ENCODE measurements at places on chromosomes 6 and 20. TPM values are rescaled to one million over a fixed set of nuclear protein-coding genes. Genes with fewer than 3 reads are reported as not detected.

ESR1 gene
- total RNA-seq, result 0.95 TPM

SIRPD gene
- total RNA-seq, result not detected

DNA sequence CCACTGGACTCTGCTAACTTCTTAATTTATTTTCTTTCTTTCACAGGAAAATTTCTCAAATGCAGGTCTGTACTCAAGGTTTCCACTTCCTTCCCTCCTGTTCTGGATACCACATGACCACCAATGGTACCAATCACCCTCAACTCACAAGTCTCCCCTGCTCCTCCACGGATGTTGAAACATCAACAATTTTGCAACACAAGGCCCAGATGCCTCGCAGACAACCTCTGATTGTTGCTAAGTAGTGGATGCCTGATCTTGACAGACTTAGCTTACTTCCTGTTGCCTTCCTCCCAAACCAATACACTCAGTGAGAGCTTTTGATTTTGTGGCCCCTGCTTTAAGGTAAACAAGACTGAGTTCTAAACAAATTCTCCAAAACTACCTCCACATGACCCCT, 146.6 kb downstream of the FRK start:
- H3K36me3 ChIP-seq, result no peaks in the 10 kb centered on the region
- no peak overlapping the region for H3K27ac ChIP-seq
- no peaks in the 10 kb centered on the region for H3K27me3 ChIP-seq

DNA sequence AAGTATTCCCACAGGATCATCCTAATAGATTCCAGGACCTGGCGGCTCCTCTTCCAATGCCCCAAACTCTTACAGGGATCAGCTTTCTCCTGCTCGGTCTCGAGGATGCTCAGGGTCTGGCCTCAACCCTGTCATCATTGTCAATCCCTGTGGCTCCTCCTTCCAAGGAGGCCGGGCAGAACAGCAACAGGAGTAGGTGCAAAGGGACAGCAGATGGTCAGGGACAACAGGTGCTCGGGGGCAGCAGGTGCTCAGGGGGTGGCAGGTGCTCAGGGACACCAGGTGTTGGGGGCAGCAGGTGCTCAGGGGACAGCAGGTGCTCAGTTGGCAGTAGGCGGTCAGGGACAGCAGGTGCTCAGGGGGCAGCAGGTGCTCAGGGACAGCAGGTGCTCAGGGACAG, 84.8 kb downstream of the TTLL2 start:
- H3K4me1 ChIP-seq, result no peaks in the 10 kb centered on the region
- H3K4me3 ChIP-seq, result no peak overlapping the region
- DNase-seq, result no peak
- H3K36me3 ChIP-seq, result no peaks in the 10 kb centered on the region
- no peak overlapping the region for H3K27ac ChIP-seq

- no peaks in the 10 kb centered on the region for H3K27me3 ChIP-seq
- no peak overlapping the region for H3K27ac ChIP-seq
- DNase-seq, result no peak
- no peaks in the 10 kb centered on the region for H3K36me3 ChIP-seq
- H3K4me3 ChIP-seq, result no peak overlapping the region
Observed at GRCh38 chr6:91094806-91095475, 508.1 kb upstream of the MAP3K7 start.

DNA sequence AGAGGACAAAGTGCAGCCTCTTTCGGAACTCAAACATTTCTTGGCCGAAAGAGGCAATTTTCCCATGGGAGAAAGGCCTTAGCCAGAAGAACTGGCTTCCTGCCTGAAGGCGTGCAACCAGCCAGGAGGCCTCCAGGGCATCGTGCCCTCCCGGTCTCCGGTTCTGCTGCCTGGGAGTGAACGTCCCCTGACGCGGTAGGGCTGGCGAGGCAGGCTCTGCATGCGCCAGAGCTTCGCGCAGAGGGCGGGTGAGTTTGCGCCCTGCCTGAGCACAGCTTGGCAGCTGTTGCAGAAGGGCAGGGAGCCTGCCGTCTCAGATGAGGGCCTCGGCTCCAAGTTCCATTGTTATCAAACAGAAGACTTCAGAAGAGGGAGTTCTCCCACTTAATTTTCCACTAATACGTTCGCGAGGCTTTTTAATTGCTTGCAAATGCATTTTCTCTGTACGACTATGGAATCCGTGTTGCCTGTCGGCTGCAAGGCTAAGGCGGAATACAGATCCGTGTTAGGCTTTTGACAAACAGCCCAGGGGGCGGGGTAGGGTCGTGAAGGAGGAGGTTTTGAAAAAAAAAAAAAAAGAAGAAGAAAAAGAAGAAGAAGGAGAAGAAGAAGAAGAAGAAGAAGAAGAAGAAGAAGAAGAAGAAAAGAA, 5.5 kb upstream of the TFAP2D start:
- H3K27ac ChIP-seq, result no peak overlapping the region
- no peaks in the 10 kb centered on the region for H3K36me3 ChIP-seq

DNA sequence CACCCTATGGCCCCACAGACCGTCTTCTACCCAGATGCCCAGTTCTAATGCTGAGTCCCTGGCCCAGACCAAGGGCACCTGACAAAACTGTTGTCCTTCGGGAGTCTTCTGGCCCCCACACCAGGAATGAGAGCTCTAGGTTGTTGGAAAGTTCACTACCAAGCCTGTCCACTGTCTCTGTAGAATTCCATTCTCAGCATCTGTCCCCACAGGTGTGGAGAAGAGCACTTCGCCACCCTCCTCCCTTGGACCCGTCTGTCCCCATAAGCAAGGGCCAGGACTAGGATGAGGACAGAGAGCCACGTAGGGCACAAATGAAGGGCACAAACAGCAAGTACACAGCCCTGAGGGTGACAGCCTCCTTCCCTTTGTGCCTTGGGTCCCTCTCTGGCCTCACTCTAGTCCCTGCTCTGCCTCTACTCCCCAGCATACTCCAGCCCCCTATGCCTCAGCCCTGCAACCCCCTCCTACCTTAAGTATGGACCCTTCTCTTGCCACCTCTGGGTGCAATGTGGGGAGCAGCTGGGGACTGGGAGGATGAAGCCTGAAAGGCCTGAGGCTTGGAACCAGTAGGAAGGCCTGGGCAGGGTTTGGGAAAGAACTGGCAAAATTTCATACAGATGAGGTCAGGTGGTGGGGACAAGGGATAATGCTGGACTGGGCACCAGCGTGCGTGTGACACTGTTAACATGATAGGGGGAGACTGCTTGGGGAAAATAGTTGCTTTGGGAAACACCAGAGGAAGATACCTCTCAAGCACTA, 4.3 kb downstream of the LZTS3 start:
- H3K27ac ChIP-seq, result no peak overlapping the region
- peaks cover 39% of the 10 kb centered on the region for H3K4me1 ChIP-seq
- no peak overlapping the region for H3K4me3 ChIP-seq
- peaks cover 49% of the 10 kb centered on the region for H3K27me3 ChIP-seq
- no peaks in the 10 kb centered on the region for H3K36me3 ChIP-seq
- no peak for DNase-seq

CST4 gene
- not detected for total RNA-seq

- H3K4me1 ChIP-seq, result no peaks in the 10 kb centered on the region
- no peak overlapping the region for H3K27ac ChIP-seq
- no peak for DNase-seq
- H3K27me3 ChIP-seq, result no peaks in the 10 kb centered on the region
- no peak overlapping the region for H3K4me3 ChIP-seq
- H3K36me3 ChIP-seq, result no peaks in the 10 kb centered on the region
Observed at GRCh38 chr6:72151742-72152141, 265.4 kb downstream of the RIMS1 start.

- no peak for DNase-seq
- no peaks in the 10 kb centered on the region for H3K27me3 ChIP-seq
- no peak overlapping the region for H3K27ac ChIP-seq
- no peak overlapping the region for H3K4me3 ChIP-seq
Observed at GRCh38 chr6:11714798-11715285, 63.8 kb downstream of the ADTRP start.

- H3K27ac ChIP-seq, result no peak overlapping the region
- no peaks in the 10 kb centered on the region for H3K4me1 ChIP-seq
- H3K4me3 ChIP-seq, result no peak overlapping the region
- no peak for DNase-seq
Observed at GRCh38 chr6:152685819-152686218, 11.9 kb upstream of the MYCT1 start.

- H3K4me3 ChIP-seq, result no peak overlapping the region
- no peak for DNase-seq
- H3K4me1 ChIP-seq, result no peaks in the 10 kb centered on the region
Observed at GRCh38 chr6:30657454-30657853, 10.5 kb downstream of the C6orf136 start.

RAD21L1 gene
- not detected for total RNA-seq

DNA sequence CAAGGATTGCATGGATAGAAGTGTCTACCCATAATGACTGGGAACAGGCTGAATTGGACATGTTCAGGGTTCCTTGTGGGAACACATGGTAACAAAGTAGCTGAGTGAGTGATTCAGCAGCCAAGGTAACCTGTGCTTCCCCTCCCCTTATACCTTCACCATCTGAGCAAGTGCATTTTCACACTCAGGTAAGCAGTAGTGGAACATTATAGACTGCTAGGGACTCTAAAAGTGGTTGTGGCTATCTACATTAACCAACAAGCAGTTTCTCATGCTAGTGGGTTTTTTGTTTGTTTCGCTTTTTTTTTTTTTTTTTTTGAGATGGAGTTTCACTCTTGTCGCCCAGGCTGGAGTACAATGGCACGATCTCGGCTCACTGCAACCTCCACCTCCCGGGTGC, 41.4 kb downstream of the KIZ start:
- no peak for DNase-seq
- no peaks in the 10 kb centered on the region for H3K27me3 ChIP-seq
- H3K4me1 ChIP-seq, result peaks cover 10% of the 10 kb centered on the region
- no peaks in the 10 kb centered on the region for H3K36me3 ChIP-seq

DNA sequence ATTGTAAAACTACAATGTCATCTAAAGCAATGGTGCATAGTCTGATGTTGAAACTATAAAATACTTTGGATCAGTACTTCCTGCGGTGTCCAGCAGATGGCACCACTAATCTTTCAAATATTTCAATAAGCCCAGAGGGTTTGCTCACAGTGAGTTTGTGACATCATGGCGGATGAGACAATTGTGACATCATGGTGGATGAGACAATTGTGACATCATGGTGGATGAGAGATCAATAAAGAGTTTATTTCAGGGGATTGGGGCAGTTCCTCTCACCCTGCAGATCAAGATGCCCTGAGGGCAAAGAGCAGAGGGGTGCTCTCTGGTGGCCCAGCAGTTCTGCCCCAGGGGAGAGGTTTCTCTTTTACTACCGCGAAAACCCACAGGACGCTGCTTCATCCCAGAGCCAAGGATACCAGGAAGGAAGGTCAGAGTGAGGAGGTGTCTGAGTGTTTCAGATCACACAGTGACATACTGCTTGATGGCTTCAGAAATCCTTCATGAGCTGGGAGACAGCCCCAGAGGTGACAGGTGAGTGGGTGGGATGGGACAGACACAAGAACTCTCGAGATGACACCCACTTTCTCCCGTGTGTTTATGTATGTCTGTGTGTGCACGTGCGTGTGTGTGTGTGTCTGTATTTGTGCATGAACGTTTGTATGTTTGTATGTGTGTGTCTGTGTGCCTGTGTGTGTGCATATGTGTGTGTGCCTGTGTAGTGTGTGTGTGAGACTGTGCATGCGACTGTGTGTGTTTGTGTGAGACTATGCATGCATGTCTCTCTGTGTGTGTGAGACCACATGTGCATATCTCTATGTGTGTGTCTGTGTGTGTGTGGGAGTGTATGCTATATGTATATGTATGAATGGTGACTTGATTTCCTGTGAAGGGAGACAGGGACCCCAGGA, 7.3 kb upstream of the ULBP2 start:
- no peak overlapping the region for H3K27ac ChIP-seq
- H3K4me3 ChIP-seq, result no peak overlapping the region
- peaks cover 98% of the 10 kb centered on the region for H3K27me3 ChIP-seq
- no peaks in the 10 kb centered on the region for H3K36me3 ChIP-seq

GRCh38 chr20:2421247-2421646, 40.5 kb downstream of the TGM6 start:
- H3K4me3 ChIP-seq, result no peak overlapping the region
- no peaks in the 10 kb centered on the region for H3K36me3 ChIP-seq
- H3K27me3 ChIP-seq, result no peaks in the 10 kb centered on the region
- DNase-seq, result no peak
- no peak overlapping the region for H3K27ac ChIP-seq

MACROD2 gene
- total RNA-seq, result 2.1 TPM

DNA sequence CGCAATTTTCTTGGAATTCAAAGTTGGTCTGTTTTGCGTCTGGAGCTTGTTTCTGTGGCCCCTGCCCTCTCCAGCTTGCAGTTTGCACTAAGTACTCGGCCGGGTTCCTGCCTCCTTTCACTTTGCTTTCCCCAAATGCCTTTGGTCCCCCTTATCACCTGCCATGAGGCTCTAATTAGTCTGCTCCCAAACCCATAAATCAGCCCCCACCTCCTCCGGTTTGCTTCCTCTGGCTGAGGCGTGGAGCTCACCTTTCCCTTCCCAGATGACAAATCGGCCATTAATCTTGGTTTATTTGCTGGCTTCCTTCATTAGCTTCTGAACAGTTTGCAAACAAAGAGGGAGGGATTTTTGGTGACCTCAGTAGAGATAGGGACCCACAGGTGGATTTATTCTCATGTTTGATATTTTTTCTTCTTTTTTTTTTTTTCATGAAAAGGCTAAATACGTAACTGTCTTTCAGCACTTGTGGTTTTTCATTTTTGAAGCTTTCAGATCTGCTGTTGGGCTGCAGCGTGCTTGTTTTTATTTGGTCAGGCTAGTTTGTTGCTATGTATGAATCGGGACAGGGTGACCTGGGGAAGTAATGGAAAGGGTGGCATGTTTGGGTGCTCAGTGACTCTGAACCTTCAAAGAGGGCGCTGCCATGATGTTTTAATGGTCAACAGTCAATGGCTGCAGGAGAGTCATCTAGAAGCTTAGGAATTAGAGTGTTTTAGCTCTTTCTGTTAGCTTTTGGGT, 121.7 kb upstream of the JAG1 start:
- no peak for DNase-seq
- no peak overlapping the region for H3K27ac ChIP-seq
- no peaks in the 10 kb centered on the region for H3K4me1 ChIP-seq
- no peaks in the 10 kb centered on the region for H3K36me3 ChIP-seq
- no peaks in the 10 kb centered on the region for H3K27me3 ChIP-seq

DNA sequence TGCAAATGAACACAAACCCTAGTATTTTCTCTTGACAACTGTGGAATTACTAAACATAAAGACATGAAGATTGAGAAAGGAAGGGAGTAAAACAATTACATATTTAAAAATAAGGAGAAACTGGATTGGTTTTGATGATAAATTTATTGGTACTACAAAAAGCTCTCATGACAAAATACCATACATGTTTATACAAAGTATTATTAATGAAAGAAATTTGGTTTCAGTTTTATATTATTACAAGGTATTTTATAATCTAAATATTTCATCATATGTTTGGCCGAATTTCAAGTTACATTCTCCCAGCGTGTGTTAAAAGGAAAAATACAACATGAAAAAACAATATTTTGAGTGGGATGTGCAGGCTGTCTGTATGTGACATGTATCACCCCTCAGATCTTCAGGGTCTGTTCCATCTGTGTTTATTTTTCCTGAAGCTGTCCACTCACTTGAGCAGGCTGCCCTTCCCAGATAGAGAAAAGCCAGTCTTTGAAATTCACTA, 568.4 kb downstream of the NKAIN2 start:
- no peaks in the 10 kb centered on the region for H3K4me1 ChIP-seq
- H3K27me3 ChIP-seq, result no peaks in the 10 kb centered on the region
- no peak for DNase-seq
- H3K4me3 ChIP-seq, result no peak overlapping the region
- no peaks in the 10 kb centered on the region for H3K36me3 ChIP-seq
- H3K27ac ChIP-seq, result no peak overlapping the region

TMC2 gene
- not detected for total RNA-seq

C20orf144 gene
- not detected for total RNA-seq

NNAT gene
- 1.9 TPM for total RNA-seq

OTOR gene
- not detected for total RNA-seq

- no peaks in the 10 kb centered on the region for H3K27me3 ChIP-seq
- H3K36me3 ChIP-seq, result no peaks in the 10 kb centered on the region
- no peak overlapping the region for H3K27ac ChIP-seq
- H3K4me1 ChIP-seq, result no peaks in the 10 kb centered on the region
- H3K4me3 ChIP-seq, result no peak overlapping the region
Observed at GRCh38 chr6:107564589-107564951, 74.7 kb downstream of the SOBP start.

RRAGD gene
- total RNA-seq, result 39.7 TPM
